ENCODE measurements at places on chromosomes 2 and 18. TPM values are rescaled to one million over a fixed set of nuclear protein-coding genes. Genes with fewer than 3 reads are reported as not detected.

GRCh38 chr2:39779341-39779851 is 338 bp upstream of the THUMPD2 start:
- no peaks in the 10 kb centered on the region for H3K27me3 ChIP-seq
- no peak for DNase-seq
- H3K4me1 ChIP-seq = no peaks in the 10 kb centered on the region
- no peak overlapping the region for H3K27ac ChIP-seq

GRCh38 chr2:156708051-156708450 is 271.9 kb downstream of the GPD2 start:
- no peak overlapping the region for H3K27ac ChIP-seq
- no peak for DNase-seq
- H3K4me3 ChIP-seq = no peak overlapping the region
- H3K36me3 ChIP-seq = no peaks in the 10 kb centered on the region
- peaks cover 3% of the 10 kb centered on the region for H3K4me1 ChIP-seq

GRCh38 chr2:12797815-12798214 is 81.1 kb downstream of the TRIB2 start:
- no peaks in the 10 kb centered on the region for H3K4me1 ChIP-seq
- peak overlapping the region; percentile 31 for H3K27ac ChIP-seq
- H3K4me3 ChIP-seq = no peak overlapping the region
- H3K36me3 ChIP-seq = no peaks in the 10 kb centered on the region
- no peak for DNase-seq
- no peaks in the 10 kb centered on the region for H3K27me3 ChIP-seq

GRCh38 chr2:212441141-212441540 is 97.5 kb downstream of the ERBB4 start:
- DNase-seq = no peak
- H3K27ac ChIP-seq = no peak overlapping the region
- no peaks in the 10 kb centered on the region for H3K27me3 ChIP-seq
- H3K4me1 ChIP-seq = no peaks in the 10 kb centered on the region
- H3K36me3 ChIP-seq = no peaks in the 10 kb centered on the region

GRCh38 chr2:64825831-64826491 is 163.2 kb upstream of the SLC1A4 start:
- no peaks in the 10 kb centered on the region for H3K27me3 ChIP-seq
- no peak overlapping the region for H3K27ac ChIP-seq

GRCh38 chr2:9738535-9739496 is 104.5 kb upstream of the TAF1B start:
- H3K4me1 ChIP-seq = peaks cover 5% of the 10 kb centered on the region
- H3K36me3 ChIP-seq = no peaks in the 10 kb centered on the region
- H3K4me3 ChIP-seq = no peak overlapping the region
- DNase-seq = peak; percentile 61

GRCh38 chr2:30860003-30860725 is 52.9 kb upstream of the CAPN13 start:
- no peaks in the 10 kb centered on the region for H3K36me3 ChIP-seq
- H3K4me3 ChIP-seq = no peak overlapping the region
- DNase-seq = no peak
- no peaks in the 10 kb centered on the region for H3K27me3 ChIP-seq
- no peak overlapping the region for H3K27ac ChIP-seq

- no peak overlapping the region for H3K4me3 ChIP-seq
- no peak overlapping the region for H3K27ac ChIP-seq
These were observed 116.8 kb downstream of the XIRP2 start for GRCh38 chr2:167005096-167005495.

- H3K36me3 ChIP-seq = no peaks in the 10 kb centered on the region
- H3K27me3 ChIP-seq = no peaks in the 10 kb centered on the region
- no peak overlapping the region for H3K27ac ChIP-seq
- H3K4me1 ChIP-seq = no peaks in the 10 kb centered on the region
- no peak overlapping the region for H3K4me3 ChIP-seq
These were observed 218.2 kb upstream of the CELF4 start for GRCh38 chr18:37783771-37784170.

DNA sequence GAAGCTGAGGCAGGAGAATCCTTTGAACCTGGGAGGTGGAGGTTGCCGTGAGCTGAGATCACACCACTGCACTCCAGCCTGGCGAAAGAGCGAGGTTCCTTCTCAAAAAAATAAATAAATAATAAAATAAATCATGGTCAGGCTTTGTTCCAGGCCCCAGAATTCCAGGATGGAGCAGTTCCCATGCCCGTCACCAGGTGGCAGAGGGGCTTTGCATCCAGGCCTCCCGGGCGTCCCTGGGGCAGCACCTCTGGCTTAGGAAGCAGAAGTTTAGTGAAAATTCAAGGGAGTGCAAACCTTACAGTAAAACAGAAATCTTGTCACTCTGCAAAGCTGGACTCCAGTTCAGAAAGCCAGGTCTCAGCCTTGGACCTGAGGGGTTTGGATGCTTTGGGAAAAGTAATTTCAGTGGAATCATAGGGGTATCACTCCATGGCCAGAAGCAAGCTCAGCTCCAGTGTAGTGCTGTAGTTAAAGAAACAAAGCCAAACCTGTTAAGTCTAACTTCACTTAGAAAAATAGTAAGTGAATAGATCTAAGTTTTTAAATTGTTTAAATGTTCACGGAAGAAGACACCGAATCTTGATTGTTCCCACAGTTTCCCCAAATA is 512.7 kb downstream of the CMPK2 start:
- peak; percentile 54 for DNase-seq
- no peaks in the 10 kb centered on the region for H3K27me3 ChIP-seq
- no peaks in the 10 kb centered on the region for H3K4me1 ChIP-seq

GRCh38 chr2:19358242-19359020 is at the start of gene OSR1:
TSS of gene OSR1 (minus strand) at chr2:19358623. CDS start at chr2:19353805, 4,818 bp downstream.
- H3K4me1 ChIP-seq = peaks cover 37% of the 10 kb centered on the region
- peaks cover 24% of the 10 kb centered on the region for H3K27me3 ChIP-seq
- H3K27ac ChIP-seq = peak within 1 kb of the TSS; percentile 64

DNA sequence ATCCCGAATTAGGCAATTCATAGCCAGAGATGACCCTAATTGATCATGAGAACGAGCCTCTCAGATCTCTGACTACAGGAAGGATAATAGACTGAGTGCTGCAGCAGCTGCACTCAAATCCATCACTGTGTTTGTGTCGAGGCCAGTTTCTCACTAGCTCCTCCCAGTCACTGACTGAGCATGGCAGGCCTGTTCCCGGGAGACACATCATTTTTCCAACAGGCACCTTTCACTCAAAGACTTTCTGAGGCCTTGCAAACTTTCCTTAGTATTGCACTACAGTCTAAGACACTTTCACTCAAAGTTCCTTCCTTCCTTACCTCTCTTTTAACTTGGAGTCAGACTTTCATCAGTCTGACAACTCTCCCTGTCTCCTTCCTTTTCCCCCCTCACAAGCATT is 13.7 kb downstream of the SOS1 start:
- H3K4me1 ChIP-seq = peaks cover 11% of the 10 kb centered on the region
- H3K27ac ChIP-seq = no peak overlapping the region
- H3K36me3 ChIP-seq = no peaks in the 10 kb centered on the region

- H3K4me1 ChIP-seq = peaks cover 31% of the 10 kb centered on the region
- H3K27me3 ChIP-seq = no peaks in the 10 kb centered on the region
- no peak for DNase-seq
- no peak overlapping the region for H3K4me3 ChIP-seq
These were observed 254.5 kb upstream of the EPAS1 start for GRCh38 chr2:46042711-46043110.

DNA sequence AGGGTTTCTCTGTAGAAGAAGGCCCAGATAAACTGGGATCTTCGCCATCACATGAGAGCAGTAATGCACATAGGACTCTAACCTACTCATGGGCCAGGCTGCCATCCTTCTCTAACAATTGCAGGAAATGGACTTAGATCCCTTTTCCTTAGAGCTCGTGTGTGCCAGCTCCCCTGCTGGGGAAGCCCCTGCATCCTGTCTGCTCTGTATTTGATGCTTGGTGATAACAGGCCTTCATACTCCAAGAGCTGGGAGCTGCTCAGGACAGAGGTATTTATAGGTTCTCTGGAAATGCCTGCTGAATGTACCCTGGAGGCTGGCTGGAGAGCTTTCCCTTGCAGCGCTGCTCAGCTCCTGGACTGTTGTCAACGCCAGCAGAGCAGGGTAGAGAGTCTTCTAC is 249.6 kb downstream of the MTX2 start:
- H3K4me1 ChIP-seq = peaks cover 10% of the 10 kb centered on the region
- no peak overlapping the region for H3K27ac ChIP-seq
- no peak overlapping the region for H3K4me3 ChIP-seq

DNA sequence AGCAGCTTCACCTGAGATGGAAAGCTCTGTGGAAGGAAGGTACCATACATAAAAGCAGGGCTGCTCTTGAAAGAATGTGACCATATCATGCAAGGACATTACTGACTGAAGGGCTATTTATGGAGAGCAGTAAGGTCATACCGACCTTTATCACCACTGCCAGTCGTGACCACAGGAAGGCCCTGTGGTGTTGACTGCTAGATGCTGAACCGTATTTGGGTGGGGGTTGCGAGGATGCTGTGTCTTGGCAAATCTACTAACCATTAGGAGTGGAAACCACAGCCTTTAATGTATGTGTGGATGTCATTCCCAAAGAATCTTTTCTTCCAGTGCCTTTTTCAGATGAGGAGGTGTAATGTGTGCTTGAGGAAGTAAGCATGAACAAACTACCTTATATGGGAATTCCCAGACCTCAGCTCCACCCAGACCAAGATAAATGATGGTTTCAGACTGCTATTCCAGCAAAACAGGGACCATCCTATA is 60.8 kb downstream of the LIMS1 start:
- DNase-seq = no peak
- no peaks in the 10 kb centered on the region for H3K4me1 ChIP-seq
- H3K27me3 ChIP-seq = no peaks in the 10 kb centered on the region
- peak overlapping the region; percentile 72 for H3K27ac ChIP-seq
- no peaks in the 10 kb centered on the region for H3K36me3 ChIP-seq

DNA sequence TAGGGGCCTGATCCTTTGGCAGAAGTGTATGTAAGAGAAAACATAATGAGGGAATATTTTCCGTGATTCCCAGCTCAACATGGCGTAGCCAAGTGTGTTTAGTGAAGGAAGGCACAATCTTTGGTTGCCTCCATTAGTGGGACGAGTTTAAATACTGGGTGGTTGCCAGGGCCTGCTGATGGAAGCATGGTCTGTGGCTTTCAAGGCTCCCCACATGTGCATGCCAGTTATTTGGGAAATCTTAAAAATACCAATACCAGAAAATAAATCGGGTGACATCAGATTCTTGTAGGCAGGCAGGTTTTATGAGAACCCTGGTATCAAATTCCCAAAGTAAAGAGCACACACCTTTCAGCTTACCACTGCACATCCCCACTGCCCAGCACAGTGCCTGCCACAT is 7.1 kb downstream of the MYL12A start:
- H3K4me1 ChIP-seq = peaks cover 7% of the 10 kb centered on the region
- peak overlapping the region; percentile 94 for H3K4me3 ChIP-seq
- H3K27me3 ChIP-seq = no peaks in the 10 kb centered on the region

GRCh38 chr2:2822143-2822542 is 491.1 kb upstream of the MYT1L start:
- H3K4me3 ChIP-seq = no peak overlapping the region
- no peaks in the 10 kb centered on the region for H3K36me3 ChIP-seq
- no peaks in the 10 kb centered on the region for H3K4me1 ChIP-seq
- H3K27ac ChIP-seq = no peak overlapping the region
- no peak for DNase-seq

DNA sequence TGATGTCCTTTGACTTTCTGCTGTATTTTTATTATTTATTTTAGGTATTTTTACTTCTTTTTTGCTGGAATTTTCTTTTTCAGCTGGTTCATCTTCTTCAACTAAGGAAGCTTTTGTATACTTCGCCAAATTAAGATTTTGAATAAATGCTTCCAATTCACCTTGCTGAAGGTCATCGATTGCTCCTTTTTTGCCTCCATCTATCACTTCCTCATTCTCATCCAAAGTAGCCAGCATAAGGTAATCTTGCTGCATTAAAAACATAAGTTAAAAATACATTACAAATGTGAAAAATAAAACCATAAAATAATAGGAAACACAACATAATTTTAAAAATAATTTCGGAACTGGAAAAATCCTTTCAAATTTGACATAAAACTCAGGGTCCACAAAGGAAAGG is 2.6 kb downstream of the CEBPZ start:
- H3K4me3 ChIP-seq = no peak overlapping the region
- peaks cover 10% of the 10 kb centered on the region for H3K4me1 ChIP-seq
- no peak for DNase-seq
- H3K27ac ChIP-seq = no peak overlapping the region
- peaks cover 30% of the 10 kb centered on the region for H3K36me3 ChIP-seq
- no peaks in the 10 kb centered on the region for H3K27me3 ChIP-seq

GRCh38 chr2:30306522-30306921 is 75.2 kb downstream of the LBH start:
- H3K4me3 ChIP-seq = no peak overlapping the region
- no peak for DNase-seq
- H3K4me1 ChIP-seq = peaks cover 4% of the 10 kb centered on the region
- H3K27ac ChIP-seq = no peak overlapping the region
- H3K36me3 ChIP-seq = no peaks in the 10 kb centered on the region

Gene CCDC148
- total RNA-seq = 0.31 TPM

Gene CD207
- total RNA-seq = 0.48 TPM

Gene AMER3
- total RNA-seq = not detected

Gene FHOD3
- total RNA-seq = 228 TPM

Gene IL36B
- not detected for total RNA-seq

Gene MORN2
- total RNA-seq = 27.6 TPM

Gene RAB27B
- 0.21 TPM for total RNA-seq

Gene ESPNL
- 0.19 TPM for total RNA-seq

Gene ANKRD53
- total RNA-seq = 0.30 TPM
